Stimulated activated CD8-positive, alpha-beta memory T cell treated with anti-CD3 and anti-CD28 coated beads, Interleukin-15, amount 100 ng/mL, for 1 hour (primary cell): ENCODE measurements at places on chromosomes 12 and 14.

- DNase-seq: no peak
These were observed 3.8 kb upstream of the NUMB start for GRCh38 chr14:73462048-73462715.

DNA sequence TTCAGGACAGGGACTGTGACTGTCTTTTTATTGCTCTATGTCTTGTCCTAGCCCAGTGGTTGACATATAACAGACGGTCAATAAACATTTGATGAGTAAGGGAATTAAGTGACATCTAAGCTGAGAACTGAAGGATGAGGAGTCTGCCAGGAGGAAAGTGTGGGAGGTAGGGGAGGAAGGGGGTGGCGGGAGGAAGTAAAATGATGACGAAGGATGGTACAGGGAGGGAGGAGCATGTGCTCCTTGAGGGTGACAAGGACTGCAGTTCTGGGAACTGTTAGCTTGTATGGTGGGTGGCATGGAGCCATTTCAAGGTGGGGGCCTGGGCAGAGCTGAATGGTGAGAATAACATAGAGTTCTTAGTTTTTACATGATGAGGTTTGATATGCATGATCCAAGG lies 64.4 kb downstream of the RGS6 start:
- no peak for DNase-seq

GRCh38 chr12:3335078-3335487 lies 155.9 kb upstream of the PRMT8 start:
- no peak for DNase-seq

DNA sequence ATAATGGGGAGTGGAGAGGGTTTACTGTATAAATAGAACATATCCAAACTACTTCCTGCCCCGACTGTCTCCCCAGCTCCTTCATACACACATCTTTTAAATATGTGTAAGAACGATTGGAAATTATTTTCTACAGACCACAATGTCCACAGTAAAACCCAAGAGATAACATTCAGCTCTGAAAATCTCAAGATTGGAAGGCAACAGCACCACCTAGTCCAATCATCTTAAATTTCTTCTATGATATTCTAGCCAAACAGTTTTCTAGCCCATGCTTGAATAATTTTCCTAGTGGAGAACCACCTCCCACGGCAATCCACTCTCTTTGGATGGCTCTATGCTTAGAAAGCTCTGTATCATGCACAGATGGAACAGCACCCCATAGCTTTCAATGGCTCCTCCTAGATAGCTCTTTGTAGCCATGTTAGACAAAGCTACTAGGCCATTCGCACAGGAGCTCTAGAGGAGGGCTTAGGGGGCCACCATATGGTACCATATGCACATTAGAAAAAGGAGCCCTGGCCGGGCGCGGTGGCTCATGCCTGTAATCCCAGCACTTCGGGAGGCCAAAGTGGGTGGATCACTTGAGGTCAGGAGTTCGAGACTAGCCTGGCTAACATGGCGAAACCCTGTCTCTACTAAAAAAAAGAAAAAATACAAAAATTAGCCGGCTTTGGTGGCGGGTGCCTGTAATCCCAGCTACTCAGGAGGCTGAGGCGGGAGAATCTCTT lies 18.1 kb downstream of the VDR start:
- DNase-seq: no peak

DNA sequence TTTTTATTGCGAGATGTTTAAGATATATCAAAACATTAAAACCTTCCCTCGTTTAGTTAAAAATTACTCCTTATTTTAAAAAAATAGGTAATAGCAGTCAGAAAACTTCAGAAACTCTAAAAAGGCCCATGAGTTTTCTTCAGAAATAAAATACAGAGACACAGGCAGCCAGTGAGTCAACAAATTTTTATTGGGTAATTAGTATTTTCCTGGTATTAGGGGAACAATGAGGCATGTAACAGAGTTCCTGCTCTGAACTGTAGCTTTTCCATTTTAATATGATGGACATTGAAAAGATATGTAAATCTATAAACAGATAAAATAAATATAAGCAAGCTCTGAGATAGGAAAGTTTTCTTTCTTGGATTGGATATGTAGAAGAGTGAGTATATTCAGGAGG lies 399 bp upstream of the ZNF705A start:
- DNase-seq: no peak

DNA sequence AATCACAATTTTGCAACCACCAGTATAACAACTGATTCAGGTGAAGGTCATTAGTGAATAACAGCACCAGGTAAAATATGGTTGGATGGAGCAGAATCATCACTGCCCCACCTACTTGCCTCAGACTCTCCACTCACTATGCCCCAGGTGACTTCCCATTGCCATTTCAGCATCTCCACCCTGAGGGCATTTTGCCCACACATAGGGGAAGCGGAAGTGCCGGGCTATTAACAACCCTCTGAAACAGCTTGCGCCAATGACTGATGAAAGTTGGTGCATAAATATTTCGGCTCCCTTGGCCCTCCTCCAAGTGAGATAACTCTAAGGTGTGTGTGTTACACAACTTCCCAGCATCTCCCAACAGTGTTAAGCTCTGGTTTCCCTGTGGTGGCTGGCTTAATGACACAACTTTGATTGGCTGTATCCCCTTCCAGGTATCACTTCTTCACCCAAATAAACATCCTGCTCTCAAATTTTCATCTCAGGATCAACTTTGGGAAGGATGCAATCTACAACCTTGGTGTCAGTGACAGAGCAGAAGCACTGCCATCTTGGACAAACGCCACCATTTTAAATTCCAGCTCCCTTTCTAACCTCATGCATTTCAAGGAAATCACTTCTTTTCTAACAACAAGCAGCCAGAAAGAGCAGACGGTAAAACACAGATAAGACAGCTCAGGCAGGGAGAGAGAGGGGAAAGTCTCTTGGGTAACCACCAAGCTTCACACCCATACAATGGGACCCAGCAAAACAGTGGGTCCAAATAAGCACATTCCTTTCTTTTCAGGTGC lies 73.6 kb upstream of the PPP2R5C start:
- DNase-seq: no peak
